ENCODE measurements at places on chromosomes 3 and 15.
A peak's percentile ranks its signal among the peaks of the same experiment; 100 is the strongest.

DNA sequence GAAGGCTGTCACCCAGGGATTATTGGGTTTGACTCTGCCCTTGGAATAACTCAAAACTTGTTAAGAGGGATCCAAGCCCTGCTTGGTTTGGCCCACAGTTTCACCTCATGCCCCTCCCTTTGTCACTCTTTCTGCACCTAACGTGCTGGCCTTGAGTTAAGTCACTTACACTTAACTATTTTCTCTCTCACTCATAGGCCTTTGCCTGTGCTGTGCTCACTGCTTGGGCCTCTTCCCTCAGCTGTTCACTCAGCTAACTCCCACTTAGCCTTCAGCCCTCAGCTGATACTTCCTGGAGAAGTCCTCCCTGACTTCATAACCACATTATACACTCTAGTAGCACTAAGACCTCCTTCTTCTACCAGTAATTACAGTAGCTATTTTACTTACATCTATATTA is 133.3 kb downstream of the CMSS1 start:
- DNase-seq: no peak

DNA sequence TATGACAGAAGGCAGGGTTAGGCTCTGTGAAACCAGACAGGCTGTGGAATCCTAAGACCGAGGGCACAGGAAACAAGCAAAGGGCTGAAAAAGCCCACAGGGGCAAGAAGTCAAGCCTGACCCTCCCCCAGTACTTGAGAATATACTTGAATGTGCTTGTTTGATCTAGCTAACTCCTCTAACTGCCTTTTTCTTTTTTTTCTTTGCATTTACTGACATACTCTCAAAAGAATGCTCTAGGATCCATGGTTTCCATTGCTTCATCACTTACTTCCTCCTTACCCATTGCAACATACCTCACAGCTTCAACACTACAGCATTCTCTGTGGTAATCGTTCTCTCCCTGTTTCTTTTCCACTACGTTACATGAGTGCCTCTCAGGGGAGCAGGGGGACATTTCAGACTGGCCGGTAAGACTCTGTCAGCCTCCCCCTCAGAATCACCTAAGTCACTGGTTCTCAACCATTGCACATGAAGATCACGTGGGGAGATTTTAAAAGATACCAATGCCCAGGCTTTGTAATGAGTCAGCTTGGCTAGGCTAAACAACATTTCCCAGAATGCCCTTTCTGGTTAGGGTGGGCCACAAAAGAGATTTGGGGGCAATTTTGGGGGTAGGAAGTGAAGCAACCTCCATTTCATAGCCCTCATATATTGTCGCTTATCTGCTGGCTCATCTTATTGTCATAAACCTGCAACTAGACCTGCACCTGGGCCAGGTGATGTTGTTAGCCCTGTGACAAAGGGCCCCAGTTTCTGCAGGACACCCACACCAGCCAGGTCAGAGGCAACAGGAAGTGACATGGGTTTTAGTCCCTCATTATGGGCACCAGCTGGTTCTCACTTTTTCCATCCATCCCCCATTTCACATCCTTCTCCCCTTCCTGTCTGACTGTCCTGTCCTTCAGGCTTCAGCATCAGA is 24.6 kb upstream of the RSL24D1 start:
- DNase-seq: peak; percentile 54

DNA sequence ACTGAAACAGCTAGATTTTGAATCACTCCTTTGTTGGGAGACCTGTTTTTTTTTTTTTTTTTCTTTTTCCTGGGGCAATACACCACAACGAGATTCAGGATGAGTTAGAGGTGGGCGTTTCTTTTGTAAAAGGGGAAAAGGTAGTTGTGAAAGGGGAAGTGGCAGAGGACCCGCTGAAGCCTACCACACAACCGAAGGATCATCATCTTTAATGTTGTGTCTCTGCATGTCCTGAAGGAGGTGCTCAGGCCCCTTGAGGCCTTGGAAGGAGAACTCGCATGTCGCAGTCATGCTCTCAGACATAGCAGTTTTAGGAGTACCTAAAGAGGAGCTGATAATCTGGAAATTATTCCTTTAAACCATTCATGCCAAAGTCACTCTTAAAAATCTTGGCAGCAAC is 137.9 kb upstream of the LRIG1 start:
- no peak for DNase-seq

DNA sequence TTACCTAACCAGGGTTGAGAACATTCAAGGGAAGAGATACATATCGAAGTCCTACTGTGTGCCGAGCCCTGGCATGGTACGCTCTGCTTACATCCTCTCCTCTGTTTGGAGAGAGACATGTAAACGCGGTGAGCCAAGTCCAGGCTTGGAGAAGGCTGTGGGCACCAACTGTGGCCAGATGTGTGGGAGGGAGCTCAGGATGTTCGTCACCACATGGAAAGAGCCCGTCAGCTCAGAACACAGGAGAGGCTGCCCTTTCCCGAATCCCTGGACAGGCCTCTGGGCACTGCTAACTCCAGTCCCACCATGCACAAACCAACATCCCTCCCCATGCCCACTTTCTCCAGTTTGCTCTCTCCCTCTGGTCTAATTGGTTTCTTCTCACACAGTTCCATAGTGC is 43.0 kb downstream of the MESD start:
- DNase-seq: no peak

GRCh38 chr3:104856741-104857140 is 510.0 kb upstream of the ALCAM start:
- no peak for DNase-seq

GRCh38 chr3:114356525-114356924 is 62.7 kb downstream of the TIGIT start:
- DNase-seq: no peak

DNA sequence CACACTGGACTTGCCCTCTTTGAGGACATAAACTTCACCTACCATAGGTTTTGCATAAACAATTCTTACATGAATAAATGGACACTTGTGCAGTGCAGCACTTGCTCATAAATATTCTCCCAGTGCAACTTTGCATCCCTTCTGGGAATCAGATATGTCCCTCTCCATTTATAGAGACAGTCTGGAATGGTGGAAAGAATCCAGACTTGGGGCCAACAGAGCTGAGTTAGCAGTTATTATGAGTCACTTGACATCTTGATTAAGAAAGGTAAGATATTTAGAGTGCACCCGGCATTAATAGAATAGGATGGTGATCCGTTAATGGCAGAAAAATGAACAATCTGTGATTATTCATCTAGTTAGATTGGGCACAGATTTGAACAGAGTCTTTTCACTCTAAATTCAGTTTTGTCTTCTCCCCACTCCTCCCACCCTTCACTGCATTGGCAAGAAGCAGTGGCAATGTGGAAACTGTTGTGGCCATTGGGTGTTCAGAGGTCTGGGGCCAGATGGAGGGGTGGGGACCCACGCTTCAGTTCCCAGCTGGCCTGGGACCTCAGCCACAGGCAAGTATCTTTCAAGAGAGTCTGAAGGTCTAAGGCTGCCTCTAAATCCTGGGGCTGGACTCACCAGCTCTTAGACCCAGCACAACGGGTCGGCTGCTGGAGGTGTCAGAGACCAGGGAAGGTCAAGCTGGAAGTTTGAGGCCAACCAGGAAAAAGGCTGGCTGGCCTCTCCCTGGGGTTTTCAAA is 58.9 kb upstream of the KY start:
- no peak for DNase-seq

DNA sequence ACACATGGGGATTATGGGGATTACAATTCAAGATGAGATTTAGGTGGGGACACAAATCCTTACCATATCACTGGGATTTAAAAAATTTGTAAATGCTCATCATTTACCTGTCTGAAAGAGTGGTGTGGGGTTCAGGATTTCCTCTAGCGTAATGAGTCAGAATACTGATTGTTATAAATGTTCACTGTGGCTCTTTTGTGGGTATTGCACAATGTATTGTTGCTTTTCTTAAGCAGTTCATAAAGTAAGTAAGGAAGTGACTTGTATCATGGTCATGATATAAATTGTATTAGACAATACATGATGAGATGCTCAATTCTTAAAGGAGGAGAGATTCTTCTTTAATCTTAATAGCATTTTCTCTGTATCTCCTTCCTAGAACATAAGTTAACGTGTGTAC is 262.1 kb downstream of the CNTN4 start:
- no peak for DNase-seq

GRCh38 chr3:197335428-197336132 is 37.2 kb upstream of the DLG1 start:
- no peak for DNase-seq

DNA sequence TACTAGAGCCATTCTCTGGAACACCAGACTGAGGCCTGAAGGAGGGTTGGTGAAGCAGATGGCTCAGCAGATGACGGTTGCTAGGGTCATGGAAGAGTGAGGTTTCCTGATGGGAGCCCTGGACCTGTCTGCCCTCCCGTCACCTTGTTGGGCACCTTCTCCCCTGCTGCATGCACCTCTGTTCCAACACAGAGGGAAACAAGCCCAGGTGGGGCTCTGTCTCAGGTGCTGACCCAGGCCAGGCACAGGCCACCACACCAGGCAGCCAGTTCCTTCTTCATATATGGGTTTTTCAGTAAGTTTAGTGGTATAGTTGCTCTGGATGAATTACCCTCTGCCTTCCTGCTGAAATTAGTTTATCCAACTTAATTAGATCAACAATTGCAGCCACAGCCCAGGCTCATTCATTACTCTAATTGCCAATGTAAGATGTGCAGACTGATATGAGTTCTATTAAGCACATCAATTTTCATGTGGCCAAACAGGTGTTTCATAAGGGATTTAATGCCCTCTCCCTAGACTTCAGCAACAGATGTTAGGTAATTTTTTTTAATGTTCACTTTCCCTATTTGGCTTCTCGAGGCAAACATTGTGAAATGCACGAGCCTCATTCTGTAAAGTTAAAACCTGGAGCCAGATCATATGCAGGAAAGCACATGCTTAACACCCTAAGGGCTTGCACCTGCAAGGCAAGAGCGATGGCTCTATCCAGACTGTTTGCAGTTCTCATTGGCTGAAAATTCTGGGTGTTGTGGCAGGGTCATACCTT is 174.8 kb downstream of the CHDH start:
- DNase-seq: no peak

DNA sequence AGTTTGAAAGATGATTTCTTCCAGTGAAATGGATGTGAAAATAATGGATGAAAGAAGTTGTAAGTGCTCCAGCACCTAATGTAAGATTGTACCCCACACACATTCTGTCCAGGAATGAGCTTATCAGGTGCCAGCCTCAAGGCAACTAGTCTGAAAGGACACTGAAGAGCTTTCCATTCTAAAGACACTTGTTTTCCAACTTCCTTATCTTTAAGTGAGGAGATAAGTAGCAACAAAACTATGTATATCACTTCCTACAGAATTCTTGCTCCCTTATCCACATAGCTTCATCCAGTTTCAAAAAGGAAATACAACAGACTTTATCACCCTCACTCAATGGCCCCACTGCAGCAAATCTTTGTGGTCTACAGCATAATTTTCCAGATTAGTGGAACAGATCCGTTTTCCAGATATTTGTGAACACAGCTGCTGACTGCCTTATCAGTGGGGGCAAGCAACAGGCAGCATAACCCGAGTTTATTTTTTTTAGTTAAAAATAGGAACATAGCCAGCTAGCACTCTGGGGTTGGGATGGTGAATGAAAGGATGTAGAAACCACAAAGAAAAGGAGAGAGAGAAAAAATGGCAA is 60.6 kb downstream of the CD200R1L start:
- no peak for DNase-seq

DNA sequence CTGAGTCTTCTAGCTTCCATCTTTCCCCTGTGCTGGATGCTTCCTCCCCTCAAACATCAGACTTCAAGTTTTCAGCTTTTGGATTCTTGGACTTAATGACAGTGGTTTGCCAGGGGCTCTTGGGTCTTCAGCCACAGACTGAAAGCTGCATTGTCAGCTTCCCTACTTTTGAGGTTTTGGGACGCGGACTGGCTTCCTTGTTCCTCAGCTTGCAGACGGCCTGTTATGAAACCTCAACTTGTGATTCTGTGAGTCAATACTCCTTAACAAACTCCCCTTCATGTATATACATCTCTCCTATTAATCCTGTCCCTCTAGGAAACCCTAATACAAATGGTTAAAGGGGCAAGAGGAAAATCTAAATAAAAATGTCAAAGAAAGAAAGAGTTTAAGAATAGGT is 100.1 kb downstream of the ABI3BP start:
- no peak for DNase-seq

All from SW 1271 (cell line).